ENCODE measurements at places on chromosomes 7 and 10.
A peak's percentile ranks its signal among the peaks of the same experiment; 100 is the strongest.

DNA sequence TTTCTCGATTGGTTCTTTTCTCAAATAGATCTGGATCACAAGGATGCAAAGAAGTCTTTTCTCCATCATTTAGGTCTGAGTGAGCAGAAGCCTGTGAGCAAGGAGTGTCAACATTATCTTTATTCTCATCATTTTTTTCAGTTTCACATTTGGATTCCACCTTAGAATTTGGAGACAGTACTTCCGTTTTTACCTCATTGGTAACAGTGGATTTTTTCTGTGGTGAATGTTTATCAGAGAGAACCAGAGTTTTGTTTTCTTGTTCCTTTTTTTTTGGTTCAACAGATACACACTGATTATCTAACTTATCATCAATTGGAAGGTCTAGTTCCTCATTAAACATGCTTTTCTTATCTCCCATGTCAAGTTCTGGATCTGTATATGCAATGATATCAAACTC, 151.3 kb downstream of the GALNT11 start:
- no peak for DNase-seq

- DNase-seq = peak; percentile 50
Observed at GRCh38 chr7:94701555-94701973, 45.6 kb upstream of the SGCE start.

DNA sequence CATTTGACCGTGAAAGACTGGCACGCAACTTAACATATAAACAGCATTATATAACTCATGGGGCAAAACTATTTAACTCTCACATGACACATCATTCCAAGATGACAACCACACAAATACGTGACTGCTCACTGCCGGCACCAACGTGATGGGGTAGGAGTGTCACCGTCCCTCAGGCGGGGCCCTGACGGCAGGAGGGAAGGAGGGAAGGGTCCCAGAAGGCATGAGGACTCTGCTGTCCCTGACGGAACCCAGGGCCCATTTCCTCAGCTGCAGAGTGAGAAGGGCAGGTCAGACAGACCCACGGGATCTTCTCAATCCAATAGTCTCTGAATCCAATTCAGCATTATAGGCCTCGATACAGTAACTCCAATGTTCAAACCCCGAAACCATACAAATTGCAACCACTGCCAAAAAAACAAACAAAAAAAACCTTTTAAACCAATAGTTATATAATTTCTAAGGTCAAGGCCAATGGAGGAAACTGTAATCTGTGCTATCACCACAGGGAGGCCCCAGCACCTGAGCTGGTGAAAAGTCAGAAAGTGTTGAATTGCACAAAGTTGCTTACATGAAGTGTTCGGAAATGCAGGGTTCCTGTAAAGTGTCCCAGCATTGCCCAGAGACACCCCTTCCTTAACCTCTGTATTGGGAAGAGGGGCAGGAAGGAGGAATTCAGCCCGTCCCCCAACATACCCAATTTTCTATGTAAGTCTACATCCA, 137.4 kb downstream of the TNS3 start:
- no peak for DNase-seq

GRCh38 chr10:45586028-45586824, 86.3 kb downstream of the ZFAND4 start:
- DNase-seq = no peak

DNA sequence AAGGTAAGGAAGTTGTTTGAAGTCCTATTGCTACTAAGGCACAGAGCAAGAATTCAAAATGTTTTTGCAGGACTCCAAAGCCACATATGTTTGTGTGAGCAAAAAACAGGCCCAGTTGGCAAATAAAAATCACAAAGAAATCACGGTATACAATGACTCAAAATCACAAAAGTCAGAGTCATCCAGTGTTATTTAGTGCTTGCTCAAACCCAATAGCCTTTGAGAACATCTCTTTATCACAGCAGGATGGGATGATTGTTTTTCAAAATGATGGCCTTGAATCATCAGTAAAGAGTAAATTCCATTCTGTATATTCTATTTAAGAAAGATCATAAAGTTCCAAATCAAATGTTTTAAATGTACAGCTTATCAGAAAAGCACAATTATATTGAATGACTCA, 693.9 kb downstream of the REEP3 start:
- no peak for DNase-seq
